ENCODE measurements at places on chromosomes 5 and 9. TPM values are rescaled to one million over a fixed set of nuclear protein-coding genes. Genes with fewer than 3 reads are reported as not detected.

DIPK1B gene
- 20.4 TPM for total RNA-seq

TRIM36 gene
- 0.51 TPM for total RNA-seq

ADAMTS16 gene
- total RNA-seq: 0.07 TPM

ZBTB26 gene
- 9.1 TPM for total RNA-seq

DAB2IP gene
- total RNA-seq: 0.38 TPM

WWC1 gene
- 0.60 TPM for total RNA-seq

GRCh38 chr9:87179553-87180340 is 232.4 kb upstream of the GAS1 start:
- no peak for DNase-seq

DNA sequence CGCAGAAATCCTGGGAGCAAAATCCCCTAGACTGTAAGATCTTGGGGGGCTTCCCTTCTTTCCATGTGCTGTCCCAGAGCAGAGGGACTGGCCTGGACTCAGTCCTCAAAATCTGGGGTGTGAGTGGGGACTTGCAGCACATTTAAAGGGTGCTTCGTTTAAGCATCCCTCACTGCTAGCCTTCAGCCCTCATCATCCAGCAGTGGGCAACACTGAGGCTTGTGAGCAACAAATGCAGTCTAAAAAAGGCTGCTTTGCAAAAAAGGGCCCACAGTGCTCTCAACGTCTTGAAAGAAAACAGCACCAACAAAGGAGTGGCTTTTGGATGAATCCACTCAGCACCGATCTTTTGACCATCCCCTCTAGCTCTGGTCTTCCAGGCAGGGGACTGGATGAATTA is 128.3 kb upstream of the TBC1D2 start:
- no peak for DNase-seq

DNA sequence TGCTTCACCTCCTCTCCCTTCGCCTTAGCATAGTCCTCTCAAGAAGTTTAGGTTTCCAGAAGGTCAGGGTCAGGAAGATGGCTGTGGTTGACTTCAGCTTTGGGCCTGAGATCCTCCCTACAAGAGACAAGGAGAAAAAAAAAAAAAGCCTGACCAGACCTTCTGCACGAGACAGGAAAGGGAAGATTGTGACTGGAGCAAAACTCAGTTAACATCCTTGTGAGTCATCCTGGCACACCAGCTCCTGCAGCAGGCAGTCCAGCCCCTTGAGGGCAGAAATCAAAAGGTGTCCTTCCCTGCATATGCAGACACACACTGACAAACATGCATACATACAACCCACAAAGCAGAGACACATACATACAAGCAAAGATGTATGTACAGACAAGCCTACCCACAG is 18.0 kb upstream of the ENHO start:
- no peak for DNase-seq

DNA sequence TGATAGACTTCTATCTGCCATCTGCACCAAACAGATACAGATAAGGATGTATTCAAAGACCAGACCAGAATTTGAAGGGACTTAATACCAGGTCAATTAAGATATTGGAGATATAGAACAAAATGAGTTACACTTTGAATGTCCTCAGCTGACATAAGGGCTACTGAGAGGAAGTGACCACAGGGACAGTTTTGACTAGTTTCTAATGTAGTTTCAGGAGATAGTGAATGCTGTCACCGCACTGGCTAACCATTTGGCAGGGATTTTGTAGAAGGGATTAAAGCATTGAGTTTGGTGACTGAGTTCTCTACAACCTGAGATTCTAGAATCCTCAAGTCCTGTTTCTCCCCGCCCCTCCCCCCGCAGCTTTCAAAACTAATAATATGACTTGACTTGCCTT is 22.7 kb downstream of the CCNH start:
- DNase-seq: no peak

- DNase-seq: no peak
Measured at GRCh38 chr9:128611600-128612394, 44.9 kb downstream of the DYNC2I2 start.

- DNase-seq: no peak
Measured at GRCh38 chr9:111443454-111443853, 40.7 kb downstream of the ECPAS start.

GRCh38 chr5:80998590-80998979 is 38.4 kb downstream of the RASGRF2 start:
- DNase-seq: no peak

- DNase-seq: no peak
Measured at GRCh38 chr5:143130613-143131305, 272.7 kb downstream of the NR3C1 start.

DNA sequence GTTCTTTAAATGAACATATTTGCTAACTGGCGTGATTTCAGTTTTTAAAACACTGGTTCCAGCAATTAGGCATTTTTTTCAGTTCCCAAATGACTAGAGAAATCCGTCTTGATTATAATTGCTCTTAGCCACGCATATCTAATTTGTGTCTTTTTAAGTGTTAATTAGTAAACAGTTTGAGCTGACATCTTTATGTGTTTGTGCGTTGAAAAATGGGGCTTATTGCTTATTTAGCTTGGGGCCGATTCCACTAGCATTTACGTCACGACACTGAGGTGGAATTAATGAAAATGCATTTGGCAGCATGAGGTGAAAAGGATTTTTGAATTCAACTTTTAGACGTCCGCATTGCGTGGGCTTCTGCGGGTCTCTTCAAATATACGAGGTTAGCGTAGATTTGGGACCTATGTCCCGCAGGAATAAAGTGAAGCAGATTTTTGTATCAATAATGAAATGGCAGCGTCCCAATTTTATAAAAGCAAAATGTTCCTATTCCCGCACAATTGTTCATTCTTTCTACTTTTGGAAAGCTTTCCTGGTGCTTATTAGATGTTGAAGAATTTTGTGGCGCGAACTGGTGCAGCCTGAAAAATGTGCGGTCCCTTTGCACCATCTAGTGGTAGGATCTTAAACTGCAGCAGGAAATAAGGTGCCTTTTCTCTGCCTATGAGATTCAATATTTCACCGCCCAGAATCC is 122.7 kb upstream of the LMX1B start:
- peak; percentile 67 for DNase-seq

DNA sequence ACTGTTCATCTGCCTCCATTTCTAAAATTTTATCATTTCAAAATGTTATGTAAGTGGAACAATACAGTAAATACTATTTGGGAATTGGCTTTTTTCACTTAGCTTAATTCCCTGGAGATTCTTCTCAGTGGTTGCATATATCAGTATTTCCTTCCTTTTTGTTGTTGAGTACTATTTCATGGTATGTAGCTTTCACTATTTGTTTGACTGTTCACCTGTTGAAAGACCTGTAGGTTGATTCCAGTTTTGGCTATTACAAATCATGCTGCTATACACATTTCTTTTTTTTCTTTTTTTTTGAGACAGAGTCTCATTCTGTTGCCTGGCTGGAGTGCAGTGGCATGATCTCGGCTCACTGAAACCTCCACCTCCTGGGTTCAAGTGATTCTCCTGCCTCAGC is 33.0 kb upstream of the PWWP2A start:
- no peak for DNase-seq

GRCh38 chr5:147052519-147052918 is 174.0 kb upstream of the PPP2R2B start:
- no peak for DNase-seq

GRCh38 chr5:33685873-33686755 is 205.7 kb downstream of the ADAMTS12 start:
- no peak for DNase-seq

DNA sequence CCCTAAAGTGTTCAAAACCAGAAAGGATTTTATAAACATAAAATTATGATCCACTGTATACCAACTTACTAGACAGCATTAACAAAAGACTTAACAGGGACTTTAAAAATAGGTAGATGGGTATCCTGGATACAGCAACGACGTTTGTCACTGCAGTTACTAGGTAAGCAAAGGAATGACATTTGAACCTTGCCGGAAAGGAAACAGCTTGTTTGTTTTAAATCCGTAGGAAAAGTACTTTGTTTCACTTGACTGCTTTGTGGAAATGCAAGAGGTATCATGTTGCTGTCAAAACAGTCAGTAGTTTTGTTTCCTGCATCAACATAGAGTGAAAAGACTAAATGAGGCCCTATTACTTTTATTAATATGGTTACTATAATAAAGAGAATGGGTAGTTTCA is 122.9 kb downstream of the CDC42SE2 start:
- DNase-seq: no peak

DNA sequence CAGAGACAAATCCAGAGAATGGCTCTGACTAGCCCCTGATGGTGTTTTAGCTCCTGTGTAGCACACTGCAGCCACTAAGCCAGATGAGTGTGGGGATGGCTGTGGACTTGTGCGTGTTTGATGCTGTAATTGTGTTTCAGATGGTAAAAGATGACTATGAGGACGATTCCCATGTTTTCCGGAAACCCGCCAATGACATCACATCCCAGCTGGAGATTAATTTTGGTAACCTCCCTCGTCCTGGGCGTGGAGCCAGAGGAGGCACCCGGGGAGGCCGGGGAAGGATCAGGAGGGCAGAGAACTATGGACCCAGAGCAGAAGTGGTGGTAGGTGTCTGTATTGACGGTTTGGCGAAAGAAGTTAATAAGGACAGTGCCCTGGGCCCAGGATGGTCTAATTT is 38.0 kb downstream of the HABP4 start:
- no peak for DNase-seq

DNA sequence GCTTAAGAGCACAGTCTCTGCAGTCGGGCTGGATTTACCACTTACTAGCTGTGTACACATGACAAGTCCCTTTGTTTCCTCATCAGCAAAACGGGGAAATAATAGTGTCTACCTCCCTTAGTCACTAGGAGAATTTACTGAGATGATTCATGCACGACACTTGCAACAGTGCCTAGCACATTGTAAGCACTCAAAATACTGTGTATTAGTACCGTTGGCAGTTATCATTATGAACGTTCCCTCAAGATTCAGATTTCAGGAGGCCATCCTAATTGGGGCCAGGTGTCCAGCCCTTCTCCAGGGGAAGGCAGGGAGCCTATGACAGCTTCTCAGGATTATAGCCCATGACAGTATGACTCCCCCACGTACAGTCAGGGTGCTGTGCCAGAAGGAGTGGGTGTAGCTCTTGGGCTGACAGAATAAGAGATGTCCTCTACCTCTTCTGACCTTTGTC is 164.3 kb downstream of the DOCK2 start:
- DNase-seq: peak; percentile 40

- DNase-seq: no peak
Measured at GRCh38 chr5:169628892-169629291, 8.2 kb upstream of the DOCK2 start.

DNA sequence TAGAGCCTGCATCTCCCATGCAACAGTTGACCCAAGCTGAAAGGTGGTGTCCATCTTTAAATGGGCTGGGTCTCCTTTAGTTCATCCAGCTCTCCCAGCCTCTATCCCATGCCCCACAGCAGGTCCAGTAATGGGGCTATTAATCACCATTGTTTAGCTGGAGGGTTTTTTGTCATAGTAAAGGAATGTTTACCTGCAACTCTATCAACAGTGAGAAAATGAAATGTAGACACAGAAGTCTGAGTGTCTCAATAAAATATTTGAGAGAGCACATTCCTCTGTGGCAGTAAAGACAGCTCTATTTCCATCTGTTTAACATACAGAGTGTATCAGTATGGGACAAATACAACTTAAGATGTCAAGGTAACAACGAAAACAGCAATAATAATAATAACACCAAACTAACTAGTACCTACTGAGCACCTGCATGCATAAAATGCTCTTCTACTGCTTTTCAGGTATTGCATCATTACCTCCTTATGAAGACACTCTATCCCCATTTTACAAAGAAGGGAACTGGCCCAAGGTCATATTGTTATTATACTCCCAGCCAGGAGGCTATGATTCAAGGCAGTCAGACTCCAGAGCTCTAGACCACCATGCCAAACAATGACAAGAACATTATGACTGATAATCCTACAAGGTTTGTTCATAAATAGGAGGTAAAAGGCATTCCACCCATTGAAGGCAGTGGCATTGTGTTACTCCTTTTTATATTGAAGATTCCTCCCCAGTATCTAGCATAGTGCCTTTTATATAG is 21.0 kb upstream of the C5orf58 start:
- no peak for DNase-seq

DNA sequence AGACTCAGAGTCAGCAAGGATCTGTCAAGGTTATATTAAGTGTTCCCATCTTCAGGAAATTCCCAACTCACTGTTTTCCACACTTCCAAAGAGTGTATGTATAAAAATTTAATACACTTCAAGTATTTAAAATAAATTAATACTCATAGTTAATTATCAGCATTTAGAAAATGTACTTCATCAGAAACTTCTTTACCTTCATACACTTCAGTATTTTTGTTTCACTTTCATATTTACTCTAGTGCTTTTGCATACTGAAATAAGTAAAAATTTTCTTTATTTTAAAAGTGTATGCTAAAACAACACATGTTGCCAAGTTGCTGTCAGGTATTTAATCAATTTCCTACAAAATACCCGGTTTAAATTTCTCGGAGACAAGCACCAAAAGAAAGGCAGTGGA is 16.5 kb downstream of the RICTOR start:
- no peak for DNase-seq
